SJCRH30 (cell line): ENCODE measurements at places on chromosomes 2 and 18.

DNA sequence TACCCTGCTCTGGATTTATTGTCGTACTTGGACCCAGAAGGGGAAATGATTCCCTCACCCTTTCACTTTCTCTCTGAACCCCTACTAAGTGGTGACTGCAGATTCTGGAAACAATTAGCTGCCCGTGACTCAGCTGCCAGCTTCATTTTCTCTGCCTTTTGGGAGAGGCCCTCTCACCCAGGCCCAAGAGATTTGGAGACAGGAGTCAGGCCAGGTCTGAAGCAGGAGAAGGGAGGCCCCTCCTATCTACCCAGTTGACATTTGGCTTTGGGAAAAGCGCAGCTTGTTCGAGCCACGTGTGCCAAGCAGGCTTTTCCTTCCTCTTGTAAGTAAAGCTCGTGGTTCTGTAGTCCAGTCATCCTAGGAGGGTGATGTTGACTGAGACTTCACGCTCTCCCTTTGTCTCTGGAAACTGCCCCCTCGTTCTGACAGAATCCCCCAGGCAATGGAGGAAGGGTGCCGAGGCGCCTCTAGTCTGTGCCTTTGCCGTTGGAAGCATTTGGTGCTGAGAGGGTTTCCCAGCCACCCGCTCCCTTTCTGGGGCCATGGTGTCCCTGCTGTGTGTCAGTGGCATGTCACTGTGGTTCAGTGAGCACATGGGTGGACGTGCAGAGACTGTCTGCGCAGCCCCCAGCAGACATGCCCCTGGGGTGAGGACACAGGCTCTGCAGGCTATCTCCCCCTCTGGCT, 8.6 kb downstream of the OXER1 start:
- DNase-seq = no peak

DNA sequence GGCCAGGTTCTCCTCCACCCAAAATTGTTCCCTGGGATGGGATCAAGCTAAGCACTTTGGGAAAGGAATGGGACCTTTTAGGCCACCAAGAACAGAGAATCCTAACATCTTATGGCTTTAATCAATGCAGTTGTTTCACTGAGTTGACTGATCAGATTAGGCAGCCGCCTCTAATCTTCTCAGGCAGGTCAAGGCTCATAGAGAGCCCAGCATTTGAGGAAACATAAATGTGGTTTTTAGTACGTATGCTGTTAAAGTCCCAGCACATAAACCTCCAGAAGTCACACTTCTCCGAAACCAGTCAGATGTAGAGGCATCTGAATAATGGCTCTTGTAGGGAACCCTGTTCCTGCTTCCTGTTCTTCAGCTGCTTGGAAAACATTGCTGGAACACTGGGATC, 99.5 kb upstream of the RMDN2 start:
- no peak for DNase-seq

GRCh38 chr2:240363746-240364581, 71.5 kb upstream of the GPC1 start:
- peak; percentile 79 for DNase-seq

DNA sequence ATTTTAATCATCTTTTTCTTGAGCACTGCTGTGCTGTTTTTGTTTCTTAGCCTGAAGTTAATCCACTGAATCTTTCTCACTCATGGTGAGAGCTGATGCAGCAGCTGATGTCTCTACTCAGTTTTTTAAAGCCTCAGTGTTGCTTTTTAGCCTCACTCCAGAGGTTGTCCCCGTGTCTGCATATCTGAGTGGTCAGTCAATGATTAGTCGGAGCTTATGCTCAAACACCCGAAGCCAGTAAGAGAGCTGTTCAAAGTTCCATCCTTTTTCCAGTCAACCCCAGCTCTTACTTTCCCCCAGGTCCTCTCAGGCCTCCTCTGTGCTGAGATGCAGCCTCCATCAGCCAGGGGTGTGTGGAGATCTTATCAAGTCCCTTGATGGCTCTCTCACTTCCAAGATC, 81.1 kb downstream of the MBOAT2 start:
- DNase-seq = no peak

DNA sequence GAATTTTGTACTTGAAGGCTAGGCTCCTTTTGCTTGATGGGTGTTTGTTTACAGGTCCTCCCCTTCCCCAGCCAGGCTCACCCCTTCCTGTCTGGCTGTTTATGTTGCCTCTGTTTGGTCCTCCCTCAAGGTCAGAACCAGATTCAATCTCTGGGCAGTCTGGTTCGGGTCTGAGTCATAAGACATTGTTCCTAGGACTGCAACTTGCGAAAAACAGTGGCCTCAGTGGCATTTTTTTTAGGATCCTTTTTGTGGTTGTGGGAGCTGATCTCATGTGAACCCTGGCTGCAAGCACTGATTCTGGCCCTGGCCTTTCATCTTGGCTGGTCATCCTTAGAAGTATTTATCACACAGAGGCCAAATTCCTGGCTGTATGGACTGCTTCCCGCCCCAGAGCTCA, 370.4 kb downstream of the CLIP4 start:
- no peak for DNase-seq

DNA sequence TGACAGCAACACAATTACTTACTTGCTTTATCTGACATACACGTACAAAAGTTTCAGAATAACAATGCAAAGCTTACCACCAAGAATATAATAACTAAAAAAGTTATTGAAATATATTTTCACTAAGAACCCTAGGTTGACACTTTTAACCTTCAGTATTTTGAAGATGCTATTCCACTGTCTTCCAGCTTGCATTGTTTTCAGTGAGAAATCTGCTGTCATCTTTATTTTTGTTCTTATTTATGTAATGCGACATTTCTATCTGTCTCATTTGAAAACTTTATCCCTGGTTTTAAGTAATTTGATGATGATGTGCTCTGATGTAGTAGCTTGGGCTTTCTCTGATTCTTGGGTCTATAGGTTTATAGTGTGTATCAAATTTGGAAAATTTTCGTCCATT, 165.0 kb upstream of the SMIM21 start:
- no peak for DNase-seq

DNA sequence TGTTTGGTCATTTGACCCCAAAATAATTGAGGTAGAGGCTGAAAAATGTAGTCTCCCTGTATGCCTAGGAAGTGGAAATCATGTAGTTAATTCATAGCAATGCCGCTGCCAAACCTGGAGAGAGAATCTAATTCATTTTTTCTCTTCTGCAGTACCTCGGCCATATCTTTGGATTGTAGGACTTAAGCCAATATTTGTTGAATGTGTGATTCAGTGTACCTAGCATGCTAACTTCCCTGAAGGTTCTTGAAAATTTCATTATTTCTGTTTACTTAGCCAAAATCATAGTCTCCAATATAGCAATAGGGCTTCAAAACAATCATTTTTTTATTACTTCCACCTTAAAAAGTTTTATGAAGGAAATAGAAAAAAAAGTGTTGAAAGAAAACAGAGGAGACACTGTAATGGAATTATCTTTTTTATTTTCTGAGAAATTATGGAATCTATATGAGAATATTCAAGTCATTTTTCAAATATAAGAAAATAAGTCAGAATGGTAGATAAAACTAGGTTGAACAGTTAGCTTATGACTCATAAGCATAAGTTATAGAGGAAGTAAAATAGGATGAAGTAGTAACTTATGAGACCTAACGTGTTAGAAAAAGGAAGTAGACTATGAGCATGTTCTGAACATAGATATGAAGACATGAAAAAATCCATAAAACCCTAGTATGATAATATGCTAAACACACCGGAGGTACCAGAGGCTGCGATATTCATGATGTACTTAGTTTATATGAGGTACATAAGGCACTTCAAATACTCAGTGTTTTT, 35.2 kb upstream of the CDH19 start:
- no peak for DNase-seq

- DNase-seq = peak; percentile 34
These were observed 72.6 kb downstream of the TXNL1 start for GRCh38 chr18:56565551-56566345.
